ENCODE measurements at places on chromosomes 7 and 10. TPM values are rescaled to one million over a fixed set of nuclear protein-coding genes. Genes with fewer than 3 reads are reported as not detected.

The STAG3 gene
- polyA plus RNA-seq, result 33.8 TPM

The SPRN gene
- 4.7 TPM for polyA plus RNA-seq

The RPP30 gene
- polyA plus RNA-seq, result 66.2 TPM

The KCP gene
- polyA plus RNA-seq, result 21.4 TPM

The ANKRD61 gene
- polyA plus RNA-seq, result 3.9 TPM

The ELN gene
- polyA plus RNA-seq, result 95.7 TPM

The FMC1 gene
- polyA plus RNA-seq, result 22.8 TPM

The LEP gene
- 0.76 TPM for polyA plus RNA-seq

The MLLT10 gene
- 45.1 TPM for polyA plus RNA-seq

The NRG3 gene
- 12.6 TPM for polyA plus RNA-seq

The PWWP2B gene
- polyA plus RNA-seq, result 5.9 TPM

The VKORC1L1 gene
- polyA plus RNA-seq, result 33.7 TPM

The GPR158 gene
- polyA plus RNA-seq, result 0.22 TPM

The INHBA gene
- 3.1 TPM for polyA plus RNA-seq

DNA sequence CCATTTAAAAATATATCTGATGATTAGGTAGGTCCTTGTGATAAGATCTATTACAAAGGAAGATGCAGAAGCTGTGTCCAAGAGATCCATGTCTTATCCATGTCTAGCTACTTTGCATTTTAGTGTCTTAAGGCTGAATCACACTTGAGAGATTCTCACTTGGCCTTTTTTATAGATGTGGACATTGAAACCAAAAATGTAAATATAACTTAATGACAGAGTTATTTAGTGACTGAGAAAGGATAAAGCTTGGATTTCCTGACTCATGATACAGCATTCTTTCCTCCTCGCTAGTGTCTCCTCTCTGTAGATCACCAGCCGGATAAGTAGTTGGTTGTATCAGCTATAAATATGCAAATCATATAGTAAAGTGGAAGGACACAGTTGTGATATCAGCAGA, 23.3 kb downstream of the INHBA start:
- no peak for DNase-seq

- no peak for DNase-seq
Measured at GRCh38 chr10:34996843-34997242, 93.3 kb downstream of the CUL2 start.

- DNase-seq, result no peak
Measured at GRCh38 chr10:49663596-49663995, 15.9 kb upstream of the C10orf53 start.

DNA sequence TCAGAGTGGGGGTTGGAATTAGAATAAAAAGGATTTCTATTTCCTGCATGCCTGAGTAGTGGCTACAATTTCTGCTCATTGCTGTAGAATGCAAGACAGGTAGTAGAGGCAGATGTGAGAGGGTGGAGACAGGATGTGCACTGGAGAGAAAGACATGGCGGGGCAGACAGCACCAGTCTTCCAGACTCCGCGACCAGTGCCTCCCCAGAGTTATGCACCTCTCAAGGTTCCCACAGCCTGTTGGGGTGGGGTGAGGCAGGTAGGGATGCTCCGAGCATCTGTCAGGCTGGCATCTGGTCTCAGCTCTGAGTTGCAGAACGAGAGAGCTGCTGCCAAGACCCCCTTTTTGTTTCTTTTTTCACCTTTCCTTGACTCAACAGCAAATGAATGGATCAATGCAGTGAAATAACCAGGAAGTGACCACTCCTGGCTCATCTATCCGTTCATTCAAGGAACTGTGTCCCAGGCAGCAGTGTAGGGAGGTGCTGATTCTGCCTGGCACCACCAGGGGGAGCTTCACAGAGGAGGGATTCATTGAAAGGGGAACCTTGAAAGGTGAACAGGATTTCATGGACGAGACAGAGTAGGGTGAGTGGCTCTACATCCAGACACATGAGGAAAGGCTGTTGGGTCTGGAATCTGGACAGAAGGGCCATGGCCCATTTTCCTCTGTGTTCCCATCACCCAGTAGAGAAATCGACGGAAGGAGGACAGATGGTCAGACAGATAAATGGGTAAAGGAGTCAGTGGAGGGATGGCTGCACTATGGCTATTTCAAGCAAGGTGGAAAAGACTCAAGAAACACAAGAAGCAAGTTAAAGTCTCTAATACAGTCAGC, 17.2 kb upstream of the SLC18A3 start:
- no peak for DNase-seq

DNA sequence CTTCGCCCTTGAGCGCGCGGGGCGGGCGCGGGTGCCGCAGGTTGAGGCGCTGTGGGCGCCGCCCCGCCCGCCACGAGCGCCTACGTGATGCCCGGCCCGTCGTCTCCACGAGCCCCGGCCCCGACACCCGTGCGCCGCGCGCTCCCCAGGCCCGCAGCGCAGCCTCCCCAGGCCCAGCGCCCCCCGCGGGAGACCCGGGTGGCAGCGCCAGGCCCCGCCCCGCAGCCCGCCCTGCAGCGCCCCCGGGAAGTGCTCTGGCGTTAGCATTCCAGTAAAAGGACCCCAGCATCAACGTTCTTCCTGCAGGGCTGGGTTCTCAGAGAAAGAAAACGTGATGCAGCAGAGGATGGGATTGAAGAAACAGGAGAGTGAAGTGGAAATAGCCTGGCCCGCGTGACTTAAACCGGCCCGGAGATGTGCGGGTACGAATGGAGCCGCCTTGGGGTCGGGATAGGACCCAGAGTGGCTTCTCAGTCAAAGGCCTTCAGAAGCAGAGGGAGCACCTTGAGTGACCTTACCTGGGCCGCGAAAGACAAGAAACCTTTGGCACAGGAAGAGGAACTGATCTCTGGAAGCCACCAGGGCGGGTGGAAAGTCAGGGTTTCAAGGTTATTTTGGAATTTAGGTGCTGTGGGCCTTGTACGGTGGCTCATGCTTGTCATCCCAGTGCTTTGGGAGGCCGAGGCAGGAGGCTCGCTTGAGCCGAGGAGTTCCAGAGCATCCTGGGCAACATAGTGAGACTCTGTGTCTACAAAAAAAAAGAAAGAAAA, 1.8 kb downstream of the PFKP start:
- no peak for DNase-seq

GRCh38 chr7:55046582-55047342, 27.9 kb downstream of the EGFR start:
- DNase-seq, result no peak

- no peak for DNase-seq
Measured at GRCh38 chr10:12165999-12166775, 29.5 kb downstream of the NUDT5 start.

DNA sequence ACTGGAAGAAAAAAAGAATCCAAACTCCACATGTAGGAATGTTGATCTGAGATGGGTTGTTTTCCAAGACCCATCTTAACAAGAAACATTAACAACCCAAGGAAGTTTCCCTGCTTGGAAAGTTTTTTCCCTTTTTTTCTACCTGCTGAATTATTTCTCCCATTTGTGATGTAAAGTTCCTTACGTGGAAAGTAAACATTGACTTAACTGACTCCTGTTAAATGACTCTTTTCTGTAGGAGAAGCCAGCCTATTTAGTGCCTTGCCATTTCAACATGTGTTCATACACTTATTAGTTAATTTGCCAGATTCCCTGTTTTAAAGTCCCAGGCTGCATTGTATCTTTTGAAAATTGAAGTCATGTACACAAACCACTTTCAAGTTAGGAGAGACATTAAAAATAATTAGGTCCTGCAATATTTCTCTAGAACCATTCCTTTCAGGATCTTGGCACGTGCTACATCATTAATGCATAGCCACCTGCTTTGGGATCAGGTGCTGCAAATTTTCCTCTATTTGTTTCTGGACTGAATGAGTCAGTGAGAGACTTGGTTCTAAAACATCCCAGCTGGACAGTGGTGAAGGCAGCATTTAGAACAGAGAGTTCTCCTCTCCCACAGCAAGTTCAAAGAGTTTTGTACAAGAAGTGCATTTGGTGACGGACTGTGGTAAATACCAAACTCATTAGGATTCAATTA, 698.5 kb downstream of the SUGCT start:
- no peak for DNase-seq

DNA sequence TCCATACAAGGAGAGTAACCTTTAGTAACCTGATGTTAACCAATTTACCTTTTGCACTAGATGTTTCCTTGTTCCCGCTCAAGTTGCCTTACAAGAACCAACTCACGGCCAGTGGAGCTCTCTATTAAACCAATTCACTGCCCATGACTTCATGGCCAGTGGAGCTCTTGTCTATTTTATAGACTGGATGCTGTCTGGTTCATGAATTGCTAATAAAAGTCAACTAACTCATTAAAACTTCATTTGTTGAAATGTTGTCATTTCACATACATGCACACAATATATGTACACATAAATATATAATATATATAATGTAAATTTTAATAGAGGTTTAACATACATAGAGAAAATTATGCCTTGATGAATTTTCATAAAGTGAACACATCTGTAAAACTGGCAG, 216.3 kb downstream of the RNLS start:
- no peak for DNase-seq

- no peak for DNase-seq
Measured at GRCh38 chr7:151468217-151469018, 28.5 kb upstream of the CRYGN start.

DNA sequence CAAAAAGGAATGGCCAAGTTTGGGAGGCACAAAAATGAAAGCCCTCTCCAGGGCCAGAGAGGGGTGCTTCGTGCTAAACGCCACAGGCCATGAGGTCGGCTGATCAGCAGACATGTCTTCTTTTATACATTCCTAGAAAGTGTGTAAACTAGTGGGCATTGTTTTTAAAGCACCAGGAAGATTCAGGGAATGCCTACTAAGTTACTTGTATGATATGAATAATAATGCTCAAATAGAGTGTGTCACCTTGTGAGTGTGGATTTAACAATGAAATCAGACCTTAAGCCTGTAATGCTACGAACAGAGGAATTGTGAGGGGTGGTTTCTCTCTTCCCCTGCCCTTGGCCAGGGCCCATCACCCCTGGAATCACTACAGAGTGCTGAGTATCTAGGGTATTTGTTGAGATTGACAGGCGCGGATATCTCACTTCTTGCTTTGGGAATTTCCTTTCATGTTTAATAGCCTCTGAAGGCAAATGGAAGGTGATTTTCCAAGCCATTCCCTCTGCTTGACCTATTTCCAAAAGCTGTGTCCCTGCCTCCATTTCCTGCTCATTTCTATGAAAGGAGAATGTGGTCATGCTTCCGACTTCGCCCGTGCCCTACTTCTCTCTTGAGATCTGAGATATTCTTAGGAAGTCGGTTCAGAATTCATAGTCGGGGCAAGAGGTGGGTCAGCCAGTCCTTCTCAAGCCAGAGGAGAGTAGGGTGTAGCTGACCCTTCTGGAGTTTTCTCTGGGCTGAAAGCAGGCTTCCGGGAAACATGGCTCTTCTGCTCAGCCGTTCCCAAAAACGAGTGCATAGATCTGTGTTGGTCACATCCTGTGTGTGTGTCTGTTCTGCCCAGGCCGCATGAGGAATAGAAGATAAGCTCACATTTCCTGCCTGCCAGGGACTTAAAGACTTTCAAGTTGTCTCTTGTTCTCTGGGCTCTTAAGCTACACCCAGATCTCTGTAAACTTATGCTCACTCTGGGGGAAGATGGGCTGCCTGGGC, 167.8 kb upstream of the ITGB1 start:
- DNase-seq, result no peak

DNA sequence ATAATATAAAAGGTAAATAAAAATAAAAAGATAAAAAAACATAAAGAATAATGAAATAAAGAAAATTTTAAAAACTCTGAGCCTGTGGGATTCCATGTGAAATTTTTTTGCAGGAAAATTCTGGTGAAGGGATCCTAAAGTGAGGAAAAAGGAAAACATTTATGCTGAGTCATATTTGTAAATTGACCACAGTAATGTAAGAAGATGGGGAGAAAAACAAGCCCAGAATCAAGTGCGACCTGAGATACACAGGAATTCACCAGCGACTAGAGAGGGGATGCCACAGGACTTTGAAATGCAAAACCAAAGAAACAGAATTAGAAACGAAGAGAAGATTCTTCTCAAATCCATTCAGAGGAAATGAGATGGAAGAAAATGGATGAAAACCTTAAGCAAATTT, 133.8 kb upstream of the PFKP start:
- no peak for DNase-seq

DNA sequence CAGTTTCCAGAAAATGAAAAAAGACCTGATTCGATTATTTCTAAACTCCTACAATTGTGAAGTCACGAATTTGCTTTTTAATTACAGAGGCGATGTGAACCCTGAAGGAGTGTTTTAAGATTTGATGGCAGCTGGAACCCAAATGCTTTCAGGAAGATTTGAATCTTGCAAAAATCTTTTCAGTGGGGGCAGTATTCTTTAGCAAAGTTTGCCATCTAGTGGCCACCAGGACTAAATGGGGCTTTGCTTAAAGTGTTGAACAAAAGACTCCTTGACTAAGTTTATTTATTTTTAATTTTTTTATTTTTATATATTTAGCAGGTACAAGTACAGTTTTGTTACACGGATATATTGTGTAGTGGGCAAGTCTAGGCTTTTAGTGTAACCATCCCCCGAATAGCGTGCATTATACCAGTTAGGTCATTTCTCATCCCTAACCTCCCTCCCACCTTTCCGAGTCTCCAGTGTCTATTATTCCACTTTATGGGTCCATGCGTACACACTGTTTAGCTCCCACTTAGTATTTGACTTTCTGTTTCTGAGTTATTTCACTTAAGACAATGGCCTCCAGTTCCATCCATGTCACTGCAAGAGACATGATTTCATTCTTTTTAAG, 98.8 kb downstream of the CACNB2 start:
- DNase-seq, result peak; percentile 22

GRCh38 chr7:50142425-50143017, 49.5 kb upstream of the ZPBP start:
- no peak for DNase-seq

Measured in renal cortex interstitium (tissue), 15 donors.